Stimulated activated naive CD4-positive, alpha-beta T cell (primary cell): ENCODE measurements at places on chromosomes 1 and 21.

DNA sequence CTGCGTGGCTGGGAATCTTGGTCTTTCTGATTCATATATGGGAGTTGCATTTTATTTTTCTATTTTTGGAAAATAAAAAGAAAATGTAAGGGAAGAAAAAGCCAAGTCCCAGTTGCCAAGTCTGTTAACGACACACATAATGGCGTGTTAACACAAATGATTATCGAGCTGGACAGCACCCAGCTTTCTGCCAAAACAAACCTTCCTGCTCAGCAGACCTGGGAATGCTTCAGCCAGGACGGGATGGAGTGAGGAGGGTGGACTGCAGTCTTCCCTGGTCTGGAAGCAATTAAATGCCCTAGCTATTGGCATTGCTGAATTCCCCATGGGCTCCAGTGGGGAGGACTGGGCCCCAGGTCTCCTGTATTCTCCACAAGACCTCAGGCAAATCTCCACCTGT lies 184.2 kb upstream of the USP24 start:
- no peak for DNase-seq

GRCh38 chr1:156681196-156681960 lies 4.2 kb upstream of the NES start:
- no peak for DNase-seq

DNA sequence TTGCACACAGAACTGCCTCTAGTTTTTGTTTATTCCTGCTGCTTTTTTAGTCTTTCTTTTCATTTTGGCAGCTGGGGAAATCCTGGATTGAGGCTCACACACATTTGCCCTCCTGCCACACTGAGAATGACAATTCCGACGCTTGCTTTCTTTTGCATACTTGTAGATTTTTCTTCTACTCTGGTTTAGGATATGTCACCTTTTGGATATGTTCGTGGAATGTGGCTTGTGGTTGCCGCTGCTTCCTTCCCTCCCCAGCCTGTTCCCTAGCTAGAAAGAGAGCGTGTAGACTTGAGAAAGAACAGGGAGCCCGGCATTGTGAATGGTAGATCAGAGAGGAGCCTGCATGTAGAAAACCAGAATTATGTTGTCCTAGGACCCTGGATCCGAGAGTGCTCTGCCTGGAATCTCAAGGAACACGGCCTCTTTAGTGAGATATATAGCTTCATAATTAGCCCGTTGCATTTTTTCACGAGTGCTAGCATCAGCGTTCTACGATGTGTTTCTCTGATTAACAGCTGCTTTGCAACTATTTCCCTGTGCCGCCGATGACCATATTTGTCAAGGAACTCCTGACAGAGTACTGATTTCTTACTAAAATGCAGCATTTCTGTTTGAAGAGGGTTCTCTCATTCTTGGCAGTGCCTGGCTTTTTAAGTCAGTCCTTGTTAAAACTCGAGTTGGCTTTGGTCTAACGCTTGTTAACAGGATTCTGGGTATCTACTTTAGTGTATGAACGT lies 56.2 kb downstream of the PEX14 start:
- no peak for DNase-seq

DNA sequence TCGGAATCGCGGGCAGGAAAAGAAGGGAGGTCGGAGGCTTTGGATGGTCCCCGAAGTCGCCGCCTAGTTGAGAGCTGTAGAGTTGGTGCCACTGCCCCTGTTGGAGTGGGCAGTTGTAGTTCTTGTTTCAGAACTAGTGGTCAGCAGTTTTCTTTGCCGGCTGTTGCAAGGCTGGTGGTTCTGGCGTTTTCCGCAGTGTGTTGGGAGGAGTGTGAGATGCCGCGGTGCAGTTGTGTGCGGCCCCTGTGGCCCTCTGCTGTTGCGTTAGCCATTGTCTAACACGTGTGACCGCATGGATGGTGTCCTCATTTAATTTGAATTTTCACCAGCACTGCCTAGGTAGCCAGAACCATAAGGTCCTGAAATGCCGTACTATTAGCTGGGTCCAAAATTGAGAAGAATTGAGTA lies 1.4 kb downstream of the ARF1 start:
- DNase-seq = no peak

GRCh38 chr1:116881879-116882520 lies 27.7 kb upstream of the PTGFRN start:
- no peak for DNase-seq

GRCh38 chr1:114535401-114535800 lies 24.4 kb upstream of the TRIM33 start:
- no peak for DNase-seq

DNA sequence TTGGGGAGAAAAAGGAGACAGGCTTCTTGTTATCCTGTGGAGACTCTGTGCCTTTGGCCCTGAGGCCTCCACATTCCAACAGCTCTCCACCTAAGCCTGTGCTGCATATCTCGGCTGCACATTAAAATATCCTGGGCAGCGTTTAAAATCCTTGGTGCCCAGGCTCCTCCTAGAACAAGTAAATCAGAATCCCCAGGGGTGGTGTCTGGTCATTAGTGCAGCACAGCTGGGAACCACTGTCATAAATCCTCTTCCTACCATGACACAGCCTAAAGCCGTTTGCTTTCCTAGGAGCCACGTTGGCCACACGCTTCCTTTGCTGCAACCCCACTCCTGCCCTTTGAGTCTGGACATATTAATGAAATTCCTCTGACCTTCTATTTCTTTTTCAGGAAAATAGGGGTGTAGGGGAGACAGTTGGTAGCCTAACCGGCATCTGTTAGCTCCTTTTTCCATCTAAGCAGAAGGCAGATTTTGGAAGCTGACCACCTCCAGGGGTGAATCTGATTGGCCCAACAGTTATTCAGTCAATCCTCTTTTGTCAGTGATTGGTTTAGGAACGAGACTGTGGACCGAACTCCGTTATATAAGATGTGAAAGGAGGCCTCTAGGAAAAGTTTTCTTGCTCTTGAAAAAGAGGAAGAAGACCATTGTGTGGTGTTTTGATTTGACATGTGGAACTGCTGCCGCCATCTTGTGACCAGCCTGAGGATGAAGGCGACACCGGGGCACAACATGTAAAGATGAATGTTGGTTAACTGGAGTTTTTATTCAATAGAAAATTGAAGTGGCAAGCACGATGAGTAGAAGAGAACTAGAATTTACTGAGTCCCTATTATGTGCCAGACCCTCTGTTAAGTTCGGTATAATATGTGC lies 41.9 kb downstream of the JUN start:
- DNase-seq = no peak

- DNase-seq = no peak
Observed at GRCh38 chr1:152928671-152929070, 18.3 kb upstream of the SPRR5 start.
